Peyer's patch (tissue), 4 donors: ENCODE measurements at places on chromosomes 5 and 9.
A peak's percentile ranks its signal among the peaks of the same experiment; 100 is the strongest.

DNA sequence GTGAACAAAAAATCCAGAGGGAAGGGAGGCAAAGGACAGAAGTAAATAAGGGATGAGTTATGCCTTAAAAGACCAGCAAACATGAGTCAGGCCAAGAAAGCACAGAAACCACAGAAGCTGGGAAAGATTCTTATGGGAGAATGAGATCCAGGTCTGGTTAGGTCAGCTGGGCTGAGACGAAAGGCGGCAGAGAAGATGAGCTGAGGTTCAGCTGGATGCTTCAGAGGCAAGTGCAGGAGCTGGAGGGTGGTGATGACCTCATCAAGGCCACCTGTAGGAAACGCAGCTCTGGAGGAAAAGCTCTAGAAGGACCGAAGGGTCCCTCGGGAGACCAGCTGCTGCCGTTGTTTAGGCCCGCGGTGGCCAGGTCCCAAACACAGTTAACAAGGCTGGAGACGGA is 152.0 kb downstream of the MYO10 start:
- DNase-seq = no peak

DNA sequence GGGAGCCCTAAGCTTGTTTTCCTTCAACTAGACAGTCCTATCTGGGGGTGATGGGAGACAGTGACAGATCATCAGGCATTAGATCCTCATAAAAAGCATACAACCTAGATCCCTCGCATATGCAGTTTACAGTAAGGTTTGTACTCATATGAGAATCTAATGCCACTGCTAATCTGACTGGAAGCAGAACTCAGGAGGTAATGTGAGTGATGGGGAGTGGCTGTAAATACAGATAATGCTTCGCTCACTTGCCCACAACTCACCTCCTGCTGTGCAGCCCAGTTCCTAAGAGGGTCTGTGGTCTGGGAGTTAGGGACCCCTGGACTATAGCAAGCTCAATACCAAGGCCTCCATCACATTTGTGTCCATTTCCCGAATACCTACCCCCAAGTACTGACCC is 260.5 kb downstream of the CDK5RAP2 start:
- DNase-seq = no peak

DNA sequence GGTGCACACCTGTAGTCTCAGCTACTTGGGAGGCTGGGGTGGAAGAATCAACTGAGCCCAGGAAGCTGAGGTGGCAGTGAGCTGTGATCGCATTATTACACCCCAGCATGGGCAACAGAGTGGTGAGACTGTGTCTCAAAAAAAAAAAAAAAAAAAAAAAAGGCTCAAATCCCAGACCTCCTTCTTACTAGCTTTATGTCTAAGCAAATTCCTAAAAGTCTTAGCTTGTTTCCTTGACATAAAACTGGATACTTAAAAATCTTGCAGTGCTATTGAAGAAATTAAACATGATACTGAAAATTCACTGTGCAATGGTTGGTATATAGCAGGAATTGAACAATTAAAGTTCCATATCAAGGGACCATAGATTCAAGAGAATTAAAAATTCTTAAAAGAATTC is 45.0 kb downstream of the PCDHGC5 start:
- no peak for DNase-seq

GRCh38 chr5:131096774-131097710 is 68.0 kb downstream of the HINT1 start:
- no peak for DNase-seq

DNA sequence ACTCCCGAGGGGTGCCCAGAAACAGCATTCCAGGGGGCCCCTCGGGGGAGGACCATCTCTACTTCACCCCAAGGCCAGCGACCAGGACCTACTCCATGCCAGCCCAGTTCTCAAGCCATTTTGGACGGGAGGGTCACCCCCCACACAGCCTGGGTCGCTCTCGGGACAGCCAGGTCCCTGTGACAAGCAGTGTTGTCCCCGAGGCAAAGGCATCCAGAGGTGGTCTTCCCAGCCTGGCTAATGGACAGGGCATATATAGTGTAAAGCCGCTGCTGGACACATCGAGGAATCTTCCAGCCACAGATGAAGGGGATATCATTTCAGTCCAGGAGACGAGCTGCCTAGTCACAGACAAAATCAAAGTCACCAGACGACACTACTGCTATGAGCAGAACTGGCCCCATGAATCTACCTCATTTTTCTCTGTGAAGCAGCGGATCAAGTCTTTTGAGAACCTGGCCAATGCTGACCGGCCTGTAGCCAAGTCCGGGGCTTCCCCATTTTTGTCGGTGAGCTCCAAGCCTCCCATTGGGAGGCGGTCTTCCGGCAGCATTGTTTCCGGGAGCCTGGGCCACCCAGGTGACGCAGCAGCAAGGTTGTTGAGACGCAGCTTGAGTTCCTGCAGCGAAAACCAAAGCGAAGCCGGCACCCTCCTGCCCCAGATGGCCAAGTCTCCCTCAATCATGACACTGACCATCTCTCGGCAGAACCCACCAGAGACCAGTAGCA is 83.9 kb downstream of the GOLPH3 start:
- no peak for DNase-seq

DNA sequence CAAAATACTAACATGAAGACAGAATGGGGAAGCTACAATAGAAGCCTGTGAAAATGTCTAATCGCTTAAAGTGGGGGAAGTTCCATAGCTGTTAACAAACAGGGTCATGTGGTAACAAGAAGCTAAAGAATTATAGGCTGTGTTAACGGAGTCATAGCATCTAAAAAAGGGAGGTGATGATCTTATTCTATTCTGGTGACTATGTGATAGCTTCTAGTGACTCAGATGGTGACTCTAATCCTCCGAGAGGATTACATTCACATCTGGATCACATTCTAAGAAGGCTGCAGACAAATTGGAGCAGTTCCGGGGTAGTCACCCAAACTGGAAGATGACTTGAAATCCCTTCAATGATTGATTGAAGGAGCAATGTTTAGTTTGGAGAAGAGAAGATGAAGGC is 142.1 kb downstream of the LIFR start:
- no peak for DNase-seq

- no peak for DNase-seq
These were observed 1.4 kb downstream of the SUSD3 start for GRCh38 chr9:93059715-93060578.

GRCh38 chr5:173786286-173787187 is 101.6 kb upstream of the CPEB4 start:
- peak; percentile 43 for DNase-seq

DNA sequence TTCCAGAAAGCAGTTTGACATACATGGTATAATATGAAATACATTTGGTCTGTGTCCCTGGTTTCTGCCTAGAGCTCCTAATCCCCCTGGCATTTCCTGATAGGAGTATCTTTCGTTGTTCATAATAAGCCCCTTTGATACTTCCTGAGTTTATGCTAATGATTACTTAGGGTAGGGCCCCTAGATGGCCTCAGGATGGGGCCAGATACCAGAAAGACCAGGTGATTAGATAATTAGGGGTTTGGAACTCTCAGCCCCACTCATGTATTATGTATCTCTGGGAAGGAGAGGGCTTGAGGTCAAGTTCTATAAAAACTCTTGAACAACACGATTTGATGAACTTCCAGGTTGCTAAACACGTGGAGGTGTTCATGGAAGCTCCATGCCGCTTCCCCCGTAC is 163.3 kb upstream of the ZNF608 start:
- no peak for DNase-seq

GRCh38 chr5:81826128-81826527 is 75.2 kb upstream of the SSBP2 start:
- DNase-seq = no peak

- no peak for DNase-seq
These were observed 372.3 kb downstream of the CDH18 start for GRCh38 chr5:19615661-19616060.

GRCh38 chr9:71755869-71756268 is 12.4 kb downstream of the CEMIP2 start:
- no peak for DNase-seq

DNA sequence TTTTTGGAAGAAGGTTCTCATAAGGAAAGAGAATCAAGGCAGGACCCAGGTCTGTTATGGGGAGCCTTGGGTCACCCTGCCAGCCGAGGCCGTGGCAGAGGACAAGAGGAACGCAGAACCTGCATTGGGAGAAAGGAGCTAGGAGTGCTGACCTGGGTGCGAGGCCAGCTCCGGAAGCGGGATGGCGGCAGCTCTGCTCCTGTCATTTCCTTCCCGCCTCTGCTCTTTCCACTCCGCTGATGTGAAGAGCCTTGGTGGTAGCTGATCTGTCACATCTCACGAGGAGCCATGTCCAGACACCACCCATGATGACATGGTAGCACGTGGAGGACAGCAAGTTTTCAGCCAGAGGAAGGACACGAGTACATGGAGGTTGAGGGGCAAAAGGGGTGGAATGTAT is 109.5 kb upstream of the COL5A1 start:
- no peak for DNase-seq

DNA sequence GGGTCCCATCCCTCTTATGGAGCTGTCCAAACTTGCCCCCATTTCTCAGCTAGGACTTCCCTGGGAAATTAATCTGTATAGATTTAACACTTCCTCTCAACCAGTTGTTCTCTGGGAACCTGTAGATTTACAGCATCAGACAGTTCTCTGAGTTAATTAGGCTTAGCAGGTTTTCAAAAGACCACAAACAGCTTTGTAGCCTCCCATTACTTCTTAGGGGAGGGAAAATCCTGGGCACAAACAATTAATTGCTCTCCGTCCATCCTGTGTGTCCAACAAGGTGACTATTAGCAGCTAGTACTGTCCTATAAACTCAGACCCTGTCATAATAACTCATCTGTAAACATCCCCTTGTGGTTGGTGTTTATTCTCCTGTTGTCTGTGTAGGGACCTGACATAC is 197.9 kb downstream of the GOLPH3 start:
- no peak for DNase-seq

- DNase-seq = no peak
These were observed 39.8 kb upstream of the TLE1 start for GRCh38 chr9:81729135-81729534.

DNA sequence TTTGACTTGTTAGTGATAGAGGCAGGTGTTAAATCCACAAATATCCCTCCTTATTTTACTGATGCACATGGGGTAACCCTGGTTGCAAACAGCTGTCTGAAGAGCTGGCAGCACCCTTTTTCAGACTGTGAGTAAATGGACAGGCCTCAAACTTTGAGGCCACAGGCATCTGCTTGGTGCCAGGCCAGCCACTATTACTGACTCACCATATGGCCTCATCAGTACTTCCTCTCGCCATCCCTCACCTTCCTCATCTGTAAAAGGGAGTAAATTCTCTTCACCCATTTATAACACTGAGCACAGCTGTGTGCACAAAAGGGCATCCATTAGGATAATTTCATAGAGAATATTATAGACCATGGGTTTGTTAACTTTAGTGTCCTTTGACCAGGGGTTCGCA is 11.9 kb upstream of the TNIP1 start:
- no peak for DNase-seq

DNA sequence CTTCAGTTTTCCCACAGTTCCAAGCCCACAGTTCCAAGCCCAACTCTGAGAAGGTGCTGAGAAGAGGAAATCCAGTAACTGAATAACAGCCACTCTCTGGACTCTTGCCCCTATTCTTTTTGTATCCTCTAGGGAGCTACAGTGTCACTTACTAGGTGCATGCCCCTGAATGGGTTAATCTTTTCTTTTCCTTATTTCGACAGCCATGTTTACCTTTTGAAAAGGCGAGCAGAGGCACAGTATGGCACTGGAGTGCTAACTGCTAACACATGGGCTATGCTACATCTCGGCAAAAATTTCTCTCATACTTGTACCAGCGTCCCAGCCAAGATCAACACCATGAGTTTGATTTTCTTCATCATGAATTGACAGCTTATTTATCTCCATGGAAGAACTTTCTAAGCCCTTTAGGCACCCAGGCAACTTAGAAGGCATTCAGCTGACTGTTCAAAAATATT is 222.6 kb downstream of the EBF1 start:
- DNase-seq = no peak

DNA sequence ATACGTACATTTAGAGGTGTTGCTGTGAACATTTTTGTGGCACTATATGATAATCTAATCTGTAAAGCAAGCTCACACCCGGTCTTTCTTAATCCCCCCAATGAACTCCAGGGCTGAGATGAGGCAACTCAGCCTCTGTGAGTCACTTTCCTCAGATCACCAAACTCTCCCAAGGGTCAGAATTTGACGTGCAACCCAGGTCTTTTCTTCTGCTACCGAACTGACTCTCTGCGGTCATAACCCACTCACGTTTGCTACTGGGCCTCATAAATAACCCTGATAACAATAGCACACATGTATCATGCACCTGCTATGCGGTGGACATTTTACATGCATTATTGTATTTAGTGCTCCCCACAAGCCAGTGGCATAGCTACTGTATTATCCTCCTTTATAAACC is 153.1 kb downstream of the DROSHA start:
- no peak for DNase-seq

DNA sequence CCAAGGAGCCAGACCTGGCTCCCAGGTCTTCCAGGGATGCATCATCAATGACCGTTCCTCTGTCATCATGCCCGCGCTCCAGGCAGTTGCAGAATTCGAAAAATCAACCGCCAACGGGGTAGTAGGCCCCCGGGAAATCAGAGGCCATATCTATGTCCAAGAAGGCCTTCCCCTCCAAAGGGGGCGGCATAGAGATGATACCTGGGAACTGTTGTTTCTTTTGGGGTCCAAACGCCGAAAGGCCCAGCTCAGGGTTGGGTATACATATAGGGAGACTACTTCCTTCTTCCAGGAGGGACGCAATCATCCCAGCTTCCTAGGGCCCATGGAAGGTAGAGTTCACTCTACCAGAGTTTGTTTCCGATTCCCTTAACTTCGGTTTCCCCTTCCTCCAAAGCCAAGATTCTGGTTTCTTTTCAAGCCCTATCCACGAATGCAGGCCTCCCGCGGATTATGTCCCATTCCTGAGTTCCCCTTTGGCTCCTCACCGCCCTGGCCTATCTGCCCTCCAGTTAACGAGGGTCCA is 754 bp downstream of the DCAF12 start:
- DNase-seq = no peak

- no peak for DNase-seq
These were observed 18.6 kb upstream of the PSAT1 start for GRCh38 chr9:78278177-78278777.

DNA sequence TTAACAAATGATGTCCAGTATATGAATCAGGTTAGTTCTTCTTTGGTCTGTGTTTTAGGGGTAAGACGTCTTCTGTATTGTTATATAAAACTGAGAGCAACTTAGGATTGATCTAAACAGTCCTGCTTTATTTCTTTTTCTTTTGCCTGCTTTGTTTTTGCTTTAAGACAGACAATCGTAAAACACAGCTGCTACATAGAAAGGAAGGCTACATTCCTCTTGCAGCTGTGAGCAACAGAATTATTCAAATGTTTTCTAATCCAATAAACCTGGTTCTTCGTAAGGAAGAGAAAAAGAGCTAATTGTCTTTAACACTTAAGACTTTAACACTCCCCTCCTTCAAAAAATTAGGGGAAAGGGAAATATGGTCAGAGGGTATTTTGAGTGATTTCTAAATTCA is 14.6 kb downstream of the FGF1 start:
- DNase-seq = no peak

DNA sequence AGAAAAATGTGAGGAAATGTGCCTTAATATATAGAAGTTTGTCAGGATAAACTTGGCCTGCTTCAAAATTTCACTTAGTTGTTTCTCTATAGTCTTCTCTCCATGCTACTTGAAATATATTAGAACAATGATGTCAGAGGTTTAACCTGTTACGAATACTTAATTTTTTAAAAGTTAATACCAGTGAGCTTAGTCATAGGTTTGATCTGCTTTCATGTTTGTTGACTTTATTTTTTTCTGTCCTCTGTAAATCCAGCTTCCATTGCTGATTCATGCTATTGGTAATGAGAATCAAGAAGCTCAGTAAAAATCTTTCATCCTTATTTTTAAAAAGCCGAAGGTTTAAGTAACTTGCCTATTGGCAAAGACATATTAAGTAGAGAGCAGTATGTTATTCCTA is 27.9 kb downstream of the BDP1 start:
- no peak for DNase-seq
